Breast epithelium (tissue), 4 donors: ENCODE measurements at places on chromosomes 7 and 10.
A peak's percentile ranks its signal among the peaks of the same experiment; 100 is the strongest.

DNA sequence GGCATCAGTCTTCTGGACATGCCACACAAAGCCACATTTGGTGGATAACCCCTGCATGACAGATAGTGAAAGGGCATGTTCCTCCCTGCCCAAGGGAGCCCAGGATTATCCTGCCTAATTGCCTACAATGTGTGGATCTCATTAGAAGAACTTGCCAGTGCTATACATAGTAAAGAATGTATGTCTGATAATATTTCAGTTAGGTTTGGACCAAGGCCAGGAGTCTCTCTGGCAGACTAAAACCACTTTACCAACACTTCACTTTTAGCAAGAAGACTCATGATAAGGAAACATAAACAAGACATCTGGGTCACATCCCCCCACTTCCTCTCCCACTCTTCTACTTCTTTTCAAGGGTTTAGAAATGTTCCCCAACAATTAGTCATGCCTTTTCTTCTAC, 196.7 kb downstream of the MTERF1 start:
- DNase-seq, result no peak
- no peak overlapping the region for H3K27ac ChIP-seq
- H3K36me3 ChIP-seq, result no peaks in the 10 kb centered on the region
- H3K4me3 ChIP-seq, result no peak overlapping the region
- no peaks in the 10 kb centered on the region for H3K4me1 ChIP-seq
- no peaks in the 10 kb centered on the region for H3K27me3 ChIP-seq

- no peaks in the 10 kb centered on the region for H3K27me3 ChIP-seq
- H3K4me1 ChIP-seq, result no peaks in the 10 kb centered on the region
- H3K36me3 ChIP-seq, result no peaks in the 10 kb centered on the region
- no peak overlapping the region for H3K4me3 ChIP-seq
These were observed 369.5 kb downstream of the PHF14 start for GRCh38 chr7:11343136-11343535.

DNA sequence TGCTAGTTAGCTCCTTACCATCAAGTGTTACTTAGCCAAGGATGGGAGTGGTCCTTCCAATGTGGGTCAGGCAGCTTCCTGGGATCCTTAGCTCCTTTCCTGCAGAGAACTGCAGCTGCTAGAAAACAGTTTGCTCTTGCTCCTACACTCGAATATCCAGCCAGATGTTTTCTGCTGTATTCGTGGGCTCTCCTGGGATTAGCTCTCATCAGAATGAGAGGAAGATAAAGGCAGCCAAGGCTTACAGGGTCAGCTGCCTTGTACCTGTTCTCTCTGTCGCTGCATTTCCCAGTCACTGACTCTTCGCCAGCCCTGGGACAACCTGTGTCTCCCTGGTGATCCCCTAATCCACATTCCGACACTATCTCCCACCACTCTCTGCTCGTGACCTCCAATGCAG, 29.0 kb downstream of the NEUROD6 start:
- no peaks in the 10 kb centered on the region for H3K4me1 ChIP-seq
- no peaks in the 10 kb centered on the region for H3K27me3 ChIP-seq
- H3K4me3 ChIP-seq, result no peak overlapping the region
- H3K36me3 ChIP-seq, result no peaks in the 10 kb centered on the region
- no peak for DNase-seq

DNA sequence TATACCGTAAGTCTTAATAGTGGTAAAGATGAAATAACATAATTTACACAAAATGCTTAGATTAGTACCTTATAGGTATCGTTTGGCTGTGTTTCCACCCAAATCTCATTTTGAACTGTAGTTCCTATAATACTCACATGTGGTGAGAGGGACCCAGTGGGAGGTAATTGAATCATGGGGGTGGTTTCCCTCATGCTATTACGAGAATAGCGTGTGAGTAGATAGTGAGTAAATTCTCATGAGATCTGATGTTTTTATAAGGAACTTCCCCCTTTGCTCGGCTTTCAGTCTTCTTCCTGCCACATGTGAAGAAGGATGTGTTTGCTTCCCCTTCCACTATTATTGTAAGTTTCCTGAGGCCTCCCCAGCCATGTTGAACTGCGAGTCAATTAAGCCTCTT, 426.3 kb upstream of the POT1 start:
- no peak overlapping the region for H3K27ac ChIP-seq
- H3K4me3 ChIP-seq, result no peak overlapping the region
- no peaks in the 10 kb centered on the region for H3K27me3 ChIP-seq
- DNase-seq, result no peak

DNA sequence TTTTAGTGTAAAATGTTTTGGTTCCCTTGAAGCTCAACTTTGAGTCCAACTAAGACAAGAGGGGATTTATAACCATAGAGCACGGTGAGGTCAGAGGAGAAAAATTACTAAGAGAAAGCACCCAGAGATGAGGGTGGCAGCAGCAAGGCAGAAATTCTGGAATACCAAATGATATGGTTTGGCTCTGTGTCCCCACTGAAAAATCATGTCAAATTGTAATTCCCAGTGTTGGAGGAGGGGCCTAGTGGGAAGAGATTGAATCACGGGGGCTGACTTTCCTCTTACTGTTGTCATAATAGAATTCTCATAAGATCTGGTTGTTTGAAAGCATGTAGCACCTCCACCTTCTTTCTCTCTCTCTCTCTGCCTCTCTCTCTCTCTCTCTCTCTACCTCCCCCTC, 19.4 kb upstream of the AKR1C1 start:
- H3K4me1 ChIP-seq, result peaks cover 4% of the 10 kb centered on the region
- no peak overlapping the region for H3K4me3 ChIP-seq
- peak overlapping the region; percentile 79 for H3K27ac ChIP-seq
- no peak for DNase-seq
- no peaks in the 10 kb centered on the region for H3K27me3 ChIP-seq
- H3K36me3 ChIP-seq, result no peaks in the 10 kb centered on the region

DNA sequence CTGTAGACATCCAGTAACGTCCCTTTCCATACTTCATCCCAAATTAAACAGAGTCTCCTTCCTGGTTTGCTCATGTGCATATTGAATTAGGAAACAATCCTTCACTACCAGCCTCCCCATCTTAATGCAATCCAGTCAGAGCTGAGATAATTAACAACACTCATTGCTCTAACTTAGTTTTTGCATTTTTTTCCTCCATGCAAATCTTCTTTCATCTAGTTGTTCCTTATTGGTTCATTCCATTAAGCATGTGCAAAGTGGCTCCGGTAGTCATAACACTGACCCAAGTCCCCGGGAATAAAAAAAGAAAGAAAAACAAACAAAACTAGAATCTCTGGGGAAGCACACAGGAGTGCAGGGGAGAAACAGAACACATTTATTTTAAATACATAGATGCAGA, 1176.1 kb downstream of the GATA3 start:
- no peak overlapping the region for H3K27ac ChIP-seq
- no peaks in the 10 kb centered on the region for H3K36me3 ChIP-seq
- no peak for DNase-seq

GRCh38 chr10:61765176-61766087, 102.7 kb downstream of the CABCOCO1 start:
- no peak overlapping the region for H3K4me3 ChIP-seq
- H3K27ac ChIP-seq, result no peak overlapping the region
- no peaks in the 10 kb centered on the region for H3K4me1 ChIP-seq

- no peak overlapping the region for H3K4me3 ChIP-seq
- H3K36me3 ChIP-seq, result no peaks in the 10 kb centered on the region
- H3K27me3 ChIP-seq, result no peaks in the 10 kb centered on the region
- no peak for DNase-seq
- no peaks in the 10 kb centered on the region for H3K4me1 ChIP-seq
- no peak overlapping the region for H3K27ac ChIP-seq
These were observed 1189.6 kb upstream of the C7orf33 start for GRCh38 chr7:147400925-147401324.

GRCh38 chr7:123944395-123944794, 19.4 kb downstream of the SPAM1 start:
- no peaks in the 10 kb centered on the region for H3K27me3 ChIP-seq
- no peaks in the 10 kb centered on the region for H3K4me1 ChIP-seq
- DNase-seq, result no peak
- no peak overlapping the region for H3K4me3 ChIP-seq

- no peaks in the 10 kb centered on the region for H3K36me3 ChIP-seq
- no peaks in the 10 kb centered on the region for H3K27me3 ChIP-seq
- no peak for DNase-seq
- H3K4me1 ChIP-seq, result no peaks in the 10 kb centered on the region
- no peak overlapping the region for H3K4me3 ChIP-seq
These were observed 279.1 kb upstream of the AKR1E2 start for GRCh38 chr10:4546931-4547330.

DNA sequence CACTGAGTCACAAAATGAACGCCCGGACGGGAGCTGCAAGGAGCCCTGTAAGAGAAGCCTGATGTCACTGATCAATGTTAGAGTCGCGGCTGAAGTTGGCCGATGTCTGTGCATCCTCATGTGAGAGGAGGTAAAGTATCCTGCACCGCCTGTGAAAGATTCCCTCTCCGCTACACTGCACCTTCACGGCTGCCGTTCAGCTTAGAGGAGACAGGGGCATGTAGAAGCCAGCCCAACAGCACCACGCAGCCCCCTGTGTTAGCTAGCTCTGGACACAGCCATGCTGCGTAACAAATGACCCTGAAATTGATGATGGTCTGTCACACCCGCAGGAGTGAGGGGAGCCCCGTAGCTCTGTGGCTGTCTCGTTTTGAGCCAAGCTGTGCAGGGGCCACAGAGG, 81.5 kb upstream of the DIP2C start:
- H3K27ac ChIP-seq, result no peak overlapping the region
- no peaks in the 10 kb centered on the region for H3K4me1 ChIP-seq
- no peak for DNase-seq

GRCh38 chr7:137269240-137269639, 74.3 kb downstream of the PTN start:
- no peak overlapping the region for H3K27ac ChIP-seq
- no peak overlapping the region for H3K4me3 ChIP-seq
- H3K36me3 ChIP-seq, result no peaks in the 10 kb centered on the region
- DNase-seq, result no peak
- no peaks in the 10 kb centered on the region for H3K27me3 ChIP-seq
- no peaks in the 10 kb centered on the region for H3K4me1 ChIP-seq

DNA sequence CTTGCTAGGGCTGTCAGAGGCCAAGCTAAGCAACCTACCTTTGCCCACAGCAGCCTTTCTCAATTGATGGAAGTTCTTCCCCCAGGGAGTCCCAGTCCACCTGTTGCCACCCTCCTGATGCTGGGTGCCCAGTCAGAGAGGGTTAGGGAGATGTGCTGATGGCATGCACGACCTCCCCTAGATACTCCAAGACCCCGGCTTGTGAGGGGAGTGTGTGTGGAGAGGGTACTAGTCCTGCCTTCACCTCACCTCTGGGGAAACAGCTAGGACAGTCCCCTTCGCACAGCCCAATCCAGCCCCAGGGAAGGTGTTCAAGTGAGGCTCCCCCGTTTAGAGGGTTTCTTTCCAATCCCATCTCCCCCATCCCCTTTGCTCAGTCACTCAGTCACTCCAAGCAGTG, 1.3 kb upstream of the UNC5B start:
- H3K27me3 ChIP-seq, result peaks cover 3% of the 10 kb centered on the region
- H3K27ac ChIP-seq, result no peak overlapping the region

DNA sequence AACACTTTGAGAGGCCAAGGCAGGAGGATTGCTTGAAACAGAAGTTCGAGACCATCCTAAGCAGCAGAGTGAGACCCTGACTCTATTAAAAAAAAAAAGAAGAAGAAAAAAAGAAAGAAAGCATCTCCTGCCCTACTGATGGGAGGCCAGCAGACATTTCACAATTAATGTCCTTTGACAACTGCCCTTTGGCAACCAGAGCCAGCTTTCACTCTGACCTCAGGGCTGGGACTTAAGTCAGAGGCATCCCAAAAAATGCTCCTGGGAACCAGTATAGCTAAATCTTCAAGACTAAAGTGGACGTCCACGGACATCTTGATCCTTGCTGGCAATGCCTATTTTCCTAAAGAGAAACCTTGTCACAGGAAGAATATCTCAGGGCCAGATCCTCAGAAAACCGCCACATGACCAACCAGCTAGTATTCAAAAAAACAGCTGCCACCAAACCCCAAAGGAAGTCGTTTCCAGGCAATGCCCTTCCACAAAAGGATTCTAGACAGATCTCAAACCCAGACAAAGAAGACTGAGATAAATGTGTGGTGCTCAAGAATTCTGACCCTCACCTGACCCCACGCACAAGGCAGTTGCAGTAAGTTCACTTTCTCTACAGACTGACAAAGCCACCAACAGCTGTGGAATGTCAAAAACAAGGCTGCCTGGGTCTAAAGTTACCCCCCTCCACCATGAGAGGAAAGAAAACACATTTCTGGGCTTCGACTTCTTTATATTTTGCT, 18.4 kb downstream of the GFRA1 start:
- H3K4me1 ChIP-seq, result no peaks in the 10 kb centered on the region
- H3K4me3 ChIP-seq, result no peak overlapping the region
- no peak for DNase-seq
- H3K36me3 ChIP-seq, result no peaks in the 10 kb centered on the region
- H3K27me3 ChIP-seq, result no peaks in the 10 kb centered on the region

- no peaks in the 10 kb centered on the region for H3K27me3 ChIP-seq
- H3K27ac ChIP-seq, result no peak overlapping the region
- no peak for DNase-seq
These were observed 206.0 kb downstream of the MTERF1 start for GRCh38 chr7:91674470-91674869.

DNA sequence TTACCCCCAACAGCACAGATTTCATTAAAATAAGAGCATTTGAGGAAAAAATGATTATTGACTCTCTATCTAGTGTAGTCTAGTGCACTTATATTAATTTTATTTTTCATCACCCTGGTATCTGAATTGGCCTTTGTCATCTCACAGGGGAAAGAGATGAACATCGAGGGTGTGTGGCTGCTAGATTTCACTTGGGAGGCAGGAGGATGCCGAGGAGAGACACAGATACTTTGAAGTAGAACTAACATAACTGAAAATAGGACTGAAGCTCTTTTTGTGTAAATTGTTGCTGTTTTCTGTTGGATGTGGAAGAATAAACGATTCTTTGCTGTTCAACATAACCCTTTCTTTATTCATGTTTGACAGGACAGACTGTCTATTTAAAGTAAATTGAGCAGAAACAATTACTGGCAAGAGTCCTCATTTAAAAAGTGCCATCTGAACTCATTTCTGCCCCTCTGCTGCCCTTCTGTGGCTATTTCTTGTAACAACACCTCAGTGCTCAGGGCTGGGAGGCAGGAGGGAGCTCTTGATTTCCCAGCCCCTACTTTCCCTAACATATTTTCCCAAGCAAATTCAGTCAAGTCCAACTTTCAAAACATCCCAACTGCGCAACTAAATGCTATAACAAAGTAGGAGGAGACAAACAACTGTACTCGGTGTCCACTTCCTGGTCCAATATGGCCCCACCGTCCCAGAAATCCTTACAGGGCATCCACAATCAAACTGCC, 15.6 kb downstream of the LYZL1 start:
- no peaks in the 10 kb centered on the region for H3K4me1 ChIP-seq
- no peaks in the 10 kb centered on the region for H3K36me3 ChIP-seq
- H3K27me3 ChIP-seq, result no peaks in the 10 kb centered on the region
- peak; percentile 54 for DNase-seq
